NCI-H69 (cell line): ENCODE measurements at places on chromosomes 2 and 18.

DNA sequence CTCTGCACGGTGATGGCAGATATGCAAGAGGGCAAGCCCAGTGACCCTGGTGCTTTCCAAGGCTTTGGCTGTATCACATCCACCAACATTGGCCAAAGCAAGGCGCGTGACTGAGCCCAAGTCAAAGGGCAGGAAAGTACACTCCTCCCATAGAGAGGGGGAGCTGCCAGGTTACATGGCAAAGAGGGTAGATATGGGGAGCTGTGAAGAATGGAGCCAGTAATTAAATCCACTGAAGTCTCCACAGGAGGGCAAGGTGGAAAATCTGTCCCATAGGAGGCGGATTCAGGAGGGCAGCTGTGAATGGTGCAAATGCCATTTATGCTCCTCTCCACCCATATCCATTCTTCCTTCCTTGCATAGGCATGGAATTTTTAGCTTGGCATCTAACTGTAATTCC lies 44.6 kb upstream of the THOC1 start:
- DNase-seq = peak; percentile 94

GRCh38 chr2:160077912-160078810 lies 15.7 kb upstream of the PLA2R1 start:
- no peak for DNase-seq

DNA sequence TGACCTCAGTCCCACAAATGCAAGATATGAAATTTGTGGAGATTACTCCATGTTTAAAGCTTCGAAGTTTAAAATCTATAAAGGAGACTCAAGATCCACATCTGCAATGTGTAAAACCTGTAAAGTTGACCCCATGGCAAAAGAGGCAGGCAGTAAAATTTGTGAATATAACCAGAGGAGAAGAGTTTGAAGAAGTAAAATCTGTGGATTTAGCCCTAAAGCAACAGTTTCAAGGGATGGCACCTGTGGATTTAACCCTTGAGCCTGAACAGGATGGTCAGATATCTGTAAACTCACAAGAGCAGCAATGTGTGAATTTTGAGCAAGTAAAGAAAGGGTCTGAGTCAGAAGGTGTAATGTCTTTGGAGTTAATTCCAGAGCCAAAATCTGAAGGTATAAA lies 11.2 kb upstream of the ZNF512 start:
- DNase-seq = no peak

DNA sequence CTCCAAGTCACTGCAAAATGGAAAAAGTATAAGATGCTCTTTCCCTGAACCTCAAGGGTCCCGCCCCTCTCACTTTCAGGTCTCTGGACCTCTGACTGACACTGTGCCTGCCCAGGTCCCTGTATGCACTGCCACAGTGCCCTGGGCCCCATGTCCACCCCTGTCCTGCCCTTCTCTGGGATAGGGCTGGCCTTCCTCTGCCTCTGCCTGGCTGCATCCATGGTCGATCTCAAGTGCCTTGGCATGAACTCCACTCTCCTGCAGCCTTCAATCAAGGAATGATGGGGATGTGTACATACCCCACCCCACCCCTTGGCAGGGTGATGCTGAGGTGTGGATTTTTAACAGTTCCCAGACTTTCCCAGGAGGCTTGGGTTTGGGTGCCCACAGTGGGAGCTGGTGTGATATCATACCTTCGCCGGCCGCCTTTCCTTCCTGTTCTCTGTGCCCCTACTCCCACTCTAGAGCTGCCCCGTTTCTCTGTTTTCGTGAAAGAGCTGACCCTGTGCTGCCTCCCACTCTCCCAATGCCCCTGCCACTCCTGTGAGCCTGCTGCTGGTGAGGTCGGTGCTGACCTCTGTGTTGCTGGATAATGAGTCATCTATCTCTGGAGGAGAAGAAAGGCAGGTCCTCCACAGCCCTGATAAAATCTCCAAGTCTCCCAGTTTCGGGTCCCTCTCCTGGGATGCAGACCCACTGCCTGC lies 18.9 kb downstream of the PTPN18 start:
- no peak for DNase-seq

- DNase-seq = no peak
Observed at GRCh38 chr2:46563186-46563585, 83.8 kb downstream of the TMEM247 start.

- DNase-seq = peak; percentile 5
Observed at GRCh38 chr2:121135168-121135853, 149.7 kb downstream of the TFCP2L1 start.

GRCh38 chr18:49846718-49847470 lies 33.6 kb upstream of the ACAA2 start:
- peak; percentile 94 for DNase-seq
